Heart left ventricle (tissue), 16 donors: ENCODE measurements at places on chromosomes 7 and 10. TPM values are rescaled to one million over a fixed set of nuclear protein-coding genes. Genes with fewer than 3 reads are reported as not detected.

TUBGCP2 gene
- total RNA-seq: 45.3 TPM

AZGP1 gene
- total RNA-seq: 177 TPM

DNA sequence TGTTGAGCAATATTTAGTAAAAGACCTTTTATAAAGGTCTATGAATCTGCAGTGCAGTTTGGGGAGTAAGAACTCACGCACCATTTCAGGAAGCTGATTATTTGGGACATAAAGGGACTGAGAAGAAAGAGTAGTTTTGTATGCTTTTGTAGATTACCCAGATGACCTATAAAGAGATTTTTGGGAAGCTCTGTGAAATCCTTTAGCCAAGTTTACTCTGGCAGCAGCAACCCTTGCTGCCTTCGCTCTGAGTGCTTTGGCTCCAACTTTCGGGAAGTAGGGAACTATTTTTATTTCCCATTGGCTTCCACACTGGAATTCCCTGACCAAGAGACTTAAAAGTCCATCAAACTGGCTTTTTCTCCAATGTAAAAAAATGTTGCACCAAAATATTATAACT is 1110.1 kb upstream of the PHF14 start:
- H3K36me3 ChIP-seq: no peaks in the 10 kb centered on the region
- no peak for DNase-seq
- H3K4me1 ChIP-seq: no peaks in the 10 kb centered on the region
- no peaks in the 10 kb centered on the region for H3K27me3 ChIP-seq
- no peak overlapping the region for H3K27ac ChIP-seq
- H3K4me3 ChIP-seq: no peak overlapping the region

- peaks cover 11% of the 10 kb centered on the region for H3K4me1 ChIP-seq
- no peak overlapping the region for H3K4me3 ChIP-seq
- H3K27ac ChIP-seq: no peak overlapping the region
- DNase-seq: no peak
These were observed 1008.8 kb downstream of the KCNMA1 start for GRCh38 chr10:76628801-76629200.

- no peaks in the 10 kb centered on the region for H3K27me3 ChIP-seq
- H3K4me1 ChIP-seq: peaks cover 26% of the 10 kb centered on the region
- H3K36me3 ChIP-seq: no peaks in the 10 kb centered on the region
- H3K27ac ChIP-seq: peak overlapping the region; percentile 48
These were observed 43.2 kb downstream of the HTRA1 start for GRCh38 chr10:122504610-122504950.

- no peaks in the 10 kb centered on the region for H3K4me1 ChIP-seq
- no peak overlapping the region for H3K27ac ChIP-seq
- no peaks in the 10 kb centered on the region for H3K27me3 ChIP-seq
- no peak overlapping the region for H3K4me3 ChIP-seq
- DNase-seq: no peak
These were observed 232.7 kb upstream of the TAC1 start for GRCh38 chr7:97499204-97499603.

GRCh38 chr7:91875851-91876250 is 4.7 kb downstream of the MTERF1 start:
- H3K4me1 ChIP-seq: peaks cover 15% of the 10 kb centered on the region
- H3K27ac ChIP-seq: no peak overlapping the region
- DNase-seq: no peak
- no peaks in the 10 kb centered on the region for H3K27me3 ChIP-seq
- no peak overlapping the region for H3K4me3 ChIP-seq
- H3K36me3 ChIP-seq: no peaks in the 10 kb centered on the region

- H3K4me1 ChIP-seq: no peaks in the 10 kb centered on the region
- no peaks in the 10 kb centered on the region for H3K36me3 ChIP-seq
- no peaks in the 10 kb centered on the region for H3K27me3 ChIP-seq
- no peak overlapping the region for H3K4me3 ChIP-seq
- no peak for DNase-seq
These were observed 237.5 kb upstream of the PRSS1 start for GRCh38 chr7:142511801-142512200.
